ENCODE measurements at places on chromosomes 2 and 18. TPM values are rescaled to one million over a fixed set of nuclear protein-coding genes. Genes with fewer than 3 reads are reported as not detected.

DNA sequence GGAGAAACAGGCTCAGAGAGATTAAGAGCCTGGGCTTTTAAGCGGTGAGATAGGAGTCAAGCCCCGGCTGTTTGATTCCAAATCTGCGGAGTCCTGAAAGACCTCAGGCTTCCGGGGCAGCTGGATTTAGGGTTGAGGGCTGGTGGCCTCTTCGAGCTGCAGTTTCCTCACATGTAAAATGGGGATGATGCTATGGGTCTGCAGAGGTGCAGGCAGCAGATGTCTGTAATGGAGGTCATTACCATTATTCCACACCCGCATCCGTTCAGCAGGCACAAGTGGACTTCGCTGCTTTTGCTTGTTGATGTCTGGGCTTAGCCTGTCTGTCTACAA, 175.6 kb upstream of the HS6ST1 start:
- no peak for DNase-seq

DLGAP1 gene
- 1.5 TPM for total RNA-seq

CYTIP gene
- total RNA-seq: 5.5 TPM

DNA sequence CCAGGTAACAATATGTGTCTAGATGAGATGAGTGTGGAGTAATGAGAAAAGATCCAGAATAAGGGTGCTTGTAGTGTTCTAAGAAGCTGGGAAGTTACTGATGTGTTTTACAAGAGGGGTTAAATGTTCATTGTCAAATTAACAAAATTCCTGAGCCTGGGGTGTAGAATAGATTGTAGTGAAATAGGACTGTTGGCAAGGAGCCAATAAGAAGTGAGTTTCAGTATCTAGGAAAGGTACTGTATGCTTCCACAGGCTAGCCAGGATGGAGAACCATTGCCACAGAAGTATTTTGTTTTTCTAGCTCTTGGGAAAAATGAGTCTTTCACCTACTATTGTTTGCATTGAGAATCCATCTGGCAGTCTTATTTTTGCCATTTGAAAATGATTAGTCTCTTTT, 10.5 kb downstream of the DOK6 start:
- DNase-seq: no peak

GRCh38 chr2:188893972-188894371, 80.2 kb upstream of the COL3A1 start:
- DNase-seq: no peak

OSR1 gene
- total RNA-seq: 16.4 TPM

- no peak for DNase-seq
Measured at GRCh38 chr18:70166668-70167067, 38.8 kb downstream of the RTTN start.

GRCh38 chr2:65728477-65729180, 296.2 kb upstream of the SPRED2 start:
- DNase-seq: no peak

- peak; percentile 75 for DNase-seq
Measured at GRCh38 chr2:47237375-47238334, 82.5 kb upstream of the STPG4 start.

- DNase-seq: no peak
Measured at GRCh38 chr2:66782780-66783361, 347.9 kb downstream of the MEIS1 start.

GRCh38 chr18:36047521-36047920, 19.8 kb downstream of the RPRD1A start:
- no peak for DNase-seq

GRCh38 chr18:4026542-4026941, 428.6 kb downstream of the DLGAP1 start:
- DNase-seq: no peak

DAPL1 gene
- total RNA-seq: not detected

ID2 gene
- 276 TPM for total RNA-seq

DNA sequence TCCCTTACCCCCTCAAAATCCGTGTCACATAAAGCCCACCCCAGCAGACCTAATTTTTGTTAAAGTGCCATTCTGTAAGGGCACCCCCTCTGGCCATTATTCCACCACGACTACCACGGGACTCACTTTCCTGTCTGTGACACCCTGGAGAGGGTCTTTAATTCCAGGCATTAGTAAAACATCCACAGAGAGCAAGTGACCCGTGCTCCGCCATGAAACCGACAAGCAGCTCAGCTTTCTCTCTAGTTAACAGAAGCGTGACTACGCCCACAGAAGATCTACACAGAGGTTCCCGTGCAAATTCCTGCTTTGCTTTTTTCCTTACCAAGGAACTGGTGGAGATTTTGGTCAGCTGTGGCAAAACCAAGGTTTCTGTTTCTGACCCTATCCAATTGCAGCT, 4.4 kb downstream of the SIGLEC15 start:
- DNase-seq: no peak

DNA sequence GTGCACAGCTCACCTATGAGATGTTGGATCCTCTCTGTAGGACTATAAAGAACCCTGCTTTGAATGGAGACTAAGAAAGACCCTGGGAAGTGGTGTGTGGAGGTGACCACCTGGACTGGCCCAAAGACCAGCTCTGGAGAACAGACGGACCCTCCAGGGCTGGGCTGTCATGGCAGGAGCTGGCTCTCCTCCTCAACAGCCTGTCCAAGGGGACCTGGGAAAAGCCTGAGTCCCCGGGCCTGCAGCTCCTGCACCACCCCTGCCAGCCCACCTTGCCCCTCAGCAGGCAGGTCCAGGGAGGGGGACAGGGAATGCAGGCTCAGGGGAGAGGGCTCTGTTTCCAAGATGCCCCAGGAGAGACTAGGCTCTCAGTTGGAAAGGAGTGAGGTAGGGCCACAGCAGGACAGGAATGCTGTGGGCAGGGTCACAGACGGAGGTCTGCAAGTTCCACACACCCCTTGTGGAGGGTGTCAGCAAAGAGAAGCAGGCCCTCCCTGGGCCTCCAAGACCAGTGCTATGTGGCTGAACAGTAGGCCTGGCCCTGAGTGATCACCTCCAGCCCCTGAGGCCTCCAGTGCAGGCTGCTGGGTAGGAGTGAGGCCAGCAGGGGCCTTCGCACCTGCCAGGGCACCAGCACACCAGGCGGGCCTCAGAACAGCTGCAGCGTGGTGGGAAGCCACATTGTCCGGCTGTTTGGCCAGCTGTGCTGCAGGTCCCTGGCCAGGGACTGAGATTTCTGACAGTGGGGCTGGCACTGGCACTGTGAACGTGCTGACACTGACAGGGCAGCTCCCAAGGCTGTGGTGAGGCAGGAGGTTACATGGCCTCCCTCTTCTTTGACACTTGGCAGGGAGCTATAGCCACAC, 86.4 kb upstream of the OTOS start:
- no peak for DNase-seq

CCL20 gene
- not detected for total RNA-seq

EGR4 gene
- total RNA-seq: not detected

- DNase-seq: no peak
Measured at GRCh38 chr2:38629684-38630083, 27.0 kb upstream of the HNRNPLL start.

GALNT13 gene
- total RNA-seq: 0.29 TPM

- no peak for DNase-seq
Measured at GRCh38 chr2:176597916-176598315, 328.7 kb downstream of the MTX2 start.

GRCh38 chr2:176652300-176653182, 383.3 kb downstream of the MTX2 start:
- DNase-seq: no peak

GRCh38 chr2:10224734-10225133, 78.0 kb upstream of the HPCAL1 start:
- DNase-seq: no peak

GRCh38 chr18:3214855-3215637, 4.7 kb downstream of the MYOM1 start:
- no peak for DNase-seq

DNA sequence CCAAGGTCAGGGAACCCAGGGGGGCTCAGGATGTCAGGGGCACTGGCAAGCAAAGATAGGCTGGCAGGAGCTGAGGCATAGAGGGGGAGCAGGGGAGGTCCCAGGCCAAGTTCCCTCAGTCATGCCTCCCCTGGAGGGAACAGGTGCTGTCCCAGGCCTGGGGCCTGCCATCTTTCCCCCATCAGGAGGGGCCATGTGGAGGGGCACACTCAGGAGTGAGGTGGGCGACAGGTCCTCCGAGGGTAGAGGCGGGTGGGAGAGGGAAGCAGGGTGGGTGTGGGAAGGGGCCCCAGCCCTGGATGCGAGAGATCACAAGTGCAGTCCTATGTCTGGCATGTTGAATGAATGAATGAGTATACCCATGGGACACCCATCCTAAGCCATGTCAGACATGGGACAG, 127.7 kb upstream of the GLI2 start:
- DNase-seq: no peak

DNA sequence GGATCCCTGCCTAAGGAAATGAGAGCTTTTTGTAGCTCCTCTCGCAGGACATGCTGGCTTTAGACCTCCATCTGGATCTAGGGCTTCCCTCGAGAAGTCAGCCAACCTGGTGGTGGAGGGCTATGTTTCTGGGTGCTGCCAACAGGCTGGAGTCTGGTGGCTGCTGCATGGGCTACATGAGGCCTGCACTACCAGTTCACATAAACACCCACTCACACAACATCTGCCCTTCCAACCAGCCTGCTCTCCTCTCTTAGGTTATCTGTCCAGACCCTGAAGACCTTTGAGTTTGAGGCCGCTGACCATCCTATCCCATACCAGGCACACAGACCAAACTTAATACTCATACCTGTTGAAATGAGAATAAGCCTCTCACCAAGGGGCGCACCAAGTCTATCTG, 51.4 kb upstream of the SMAD2 start:
- DNase-seq: no peak

DNA sequence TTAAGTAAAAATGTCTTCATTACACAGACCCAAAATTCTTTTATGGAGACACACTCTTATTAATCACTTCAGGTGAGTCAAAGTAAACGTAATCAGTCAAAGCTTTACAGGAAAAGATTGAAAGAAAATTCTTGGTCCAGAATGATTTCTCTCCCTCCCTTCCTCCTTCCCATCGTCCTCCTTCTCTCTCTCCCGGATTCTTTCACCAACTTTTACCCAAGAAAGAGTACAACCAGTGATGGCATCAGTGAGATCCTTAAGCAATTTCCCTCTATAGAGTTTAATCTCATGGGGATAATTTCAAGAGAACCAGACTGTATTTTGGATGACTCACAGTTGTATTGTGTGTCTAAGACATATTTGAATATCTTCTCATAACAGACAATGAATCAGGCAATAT, 258.1 kb downstream of the ALK start:
- no peak for DNase-seq

DNA sequence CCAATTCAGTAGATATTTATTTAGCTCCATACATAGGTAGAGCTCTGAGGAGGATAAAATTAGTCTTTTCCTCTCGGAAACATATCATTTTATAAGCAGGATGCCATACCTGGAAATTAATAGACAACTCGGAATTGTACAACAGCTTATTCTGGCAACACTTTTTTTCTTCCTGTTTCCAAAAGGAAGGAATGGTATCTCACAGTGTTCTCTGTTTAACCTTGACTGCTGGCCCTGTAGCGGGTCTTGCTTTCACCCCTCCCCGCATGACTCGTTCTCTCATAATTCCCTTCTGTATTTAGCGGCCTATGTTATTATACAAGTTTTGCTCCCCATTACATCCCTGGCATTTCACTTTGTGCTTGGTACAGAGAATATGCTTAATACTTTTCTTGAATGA, 2.5 kb upstream of the KYNU start:
- no peak for DNase-seq

DNA sequence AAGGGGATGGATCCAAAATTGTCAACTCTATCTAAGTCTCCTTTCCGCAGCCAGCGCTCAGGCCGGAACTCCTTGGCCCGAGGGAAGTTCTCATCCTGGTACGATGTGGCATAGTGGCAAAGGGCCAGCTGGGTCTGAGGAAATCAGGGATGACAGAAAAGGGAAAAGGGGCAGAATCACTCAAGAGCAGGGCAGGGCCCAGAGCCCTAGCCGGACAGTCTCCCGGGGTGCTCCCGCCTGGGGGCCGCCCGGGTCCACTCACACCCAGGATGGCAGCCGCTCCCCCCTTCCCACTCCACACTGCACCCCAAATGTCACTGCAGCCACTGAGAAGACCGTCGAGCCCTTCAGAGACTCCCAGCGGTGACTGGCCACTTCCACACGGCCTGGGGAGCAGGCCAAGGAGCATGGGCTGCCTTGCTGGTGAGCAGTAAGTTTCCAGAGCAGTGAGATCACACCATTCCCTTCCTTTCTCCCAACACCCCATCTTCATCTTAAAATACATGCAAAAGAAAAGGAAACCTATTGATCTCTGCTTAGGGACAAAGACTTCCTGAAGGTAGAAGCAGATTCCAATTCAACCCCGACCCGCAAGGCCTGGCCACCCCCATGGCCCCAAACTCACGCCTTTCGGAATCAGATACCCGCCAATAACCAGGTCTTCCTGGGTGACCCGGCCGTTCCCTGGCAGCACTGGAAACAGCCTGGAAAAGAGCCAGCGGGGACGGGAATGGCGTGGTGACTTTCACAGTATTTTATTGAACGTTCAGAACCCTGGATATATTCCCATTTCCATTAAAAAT, 26.7 kb downstream of the CYP27C1 start:
- DNase-seq: no peak

DNA sequence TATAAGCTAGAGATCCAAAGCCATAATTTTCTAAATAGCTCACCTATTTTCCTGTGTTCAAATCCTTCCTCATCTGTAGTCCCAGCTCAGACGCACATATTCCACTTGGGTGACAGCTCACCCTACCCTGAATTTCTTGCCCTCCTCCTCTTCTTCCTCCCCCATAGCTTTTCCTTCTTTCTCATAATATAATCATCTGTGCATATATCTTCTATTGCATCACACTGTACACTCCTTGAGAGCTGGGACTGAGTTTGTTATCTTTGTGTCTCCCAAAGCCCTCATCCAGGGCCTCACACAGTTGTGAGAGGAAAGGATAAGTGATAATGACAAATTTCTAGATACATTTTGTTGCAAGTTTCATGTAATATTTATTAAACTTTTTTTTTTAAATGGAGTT, 55.9 kb upstream of the RTN4 start:
- DNase-seq: no peak

- DNase-seq: no peak
Measured at GRCh38 chr2:227460833-227461232, 11.1 kb upstream of the AGFG1 start.
